ENCODE measurements at places on chromosomes 11 and 22.

DNA sequence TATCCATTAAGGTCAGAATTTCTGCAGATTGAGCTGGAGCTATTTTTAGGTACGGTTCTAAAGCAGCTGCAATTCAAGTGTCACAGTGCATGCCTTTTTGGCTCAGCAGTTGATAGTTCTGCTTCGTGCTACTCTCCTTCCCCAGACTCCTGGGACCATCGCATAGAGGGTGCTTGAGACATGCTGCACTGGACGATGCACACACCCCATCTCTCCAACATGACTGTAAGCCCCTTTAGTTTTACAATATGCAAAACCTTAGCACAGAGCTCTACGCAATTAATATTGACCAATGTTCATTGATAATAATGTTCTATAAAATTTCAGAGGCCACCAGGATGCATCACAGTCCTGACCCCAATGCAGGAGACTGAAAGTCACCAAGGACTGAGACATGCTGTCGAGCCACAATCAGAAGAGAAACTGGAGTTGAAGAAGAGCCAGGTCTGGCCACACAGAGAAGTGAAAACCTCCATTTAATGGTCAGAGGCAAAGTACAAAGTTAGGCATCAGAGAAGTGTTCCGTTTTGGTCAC, 120.9 kb upstream of the ZC3H12C start:
- no peak for DNase-seq

GRCh38 chr11:112348480-112349029, 87.9 kb upstream of the PLET1 start:
- DNase-seq: no peak

DNA sequence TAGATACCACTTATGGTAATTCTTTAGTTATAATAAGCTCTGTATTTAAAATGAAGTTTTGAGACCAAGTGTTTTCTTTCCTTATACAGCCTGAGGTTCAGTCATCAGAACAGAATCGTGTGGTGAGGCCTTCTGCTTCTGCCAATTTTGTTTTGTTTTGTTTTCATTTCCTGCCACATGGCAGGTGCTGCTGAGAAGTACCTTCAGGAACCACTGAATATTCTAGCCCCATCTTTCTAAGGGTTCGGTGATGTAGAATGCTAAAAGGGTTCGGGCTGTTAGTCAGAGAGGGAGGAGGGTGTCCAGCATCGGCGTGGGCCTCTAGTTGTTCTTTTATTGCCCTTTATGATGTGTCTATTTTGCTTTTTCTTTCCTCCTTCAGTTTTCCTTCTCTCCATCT, 25.8 kb downstream of the TNRC6B start:
- no peak for DNase-seq

DNA sequence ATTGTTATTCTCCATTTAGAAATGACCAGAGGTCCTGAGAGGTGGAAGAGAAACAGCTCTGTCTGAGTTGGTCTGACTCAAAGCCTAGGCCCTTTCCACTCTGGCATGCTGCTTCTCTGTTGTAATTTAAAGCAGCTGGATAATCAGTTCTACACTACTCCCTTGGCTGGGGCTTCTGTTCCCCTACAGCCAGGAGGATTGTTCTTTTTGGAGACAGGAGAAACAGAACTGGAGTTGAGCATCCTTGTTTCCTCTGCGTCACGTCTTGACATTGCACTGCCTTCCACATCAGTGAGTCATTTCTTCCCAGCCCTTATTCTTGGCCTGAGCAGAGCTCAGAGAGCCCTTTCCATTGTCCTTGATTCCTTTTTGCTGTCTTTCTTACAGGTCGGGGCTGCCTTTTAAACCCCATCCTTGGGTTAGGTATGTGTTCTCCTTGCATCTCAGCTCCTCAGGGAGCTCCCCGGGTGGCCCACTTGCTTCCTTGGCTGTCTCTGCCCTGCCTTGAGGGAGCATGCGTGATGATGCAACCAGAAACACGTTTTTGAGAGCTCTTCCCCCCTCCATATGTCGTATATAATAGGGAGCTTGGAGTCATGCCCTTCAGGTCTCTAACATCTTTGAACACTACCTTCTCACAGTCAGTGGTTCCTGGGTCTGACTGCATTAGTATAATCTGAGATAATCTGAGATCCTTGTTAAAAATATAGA, 35.7 kb downstream of the CYB5R2 start:
- DNase-seq: no peak

GRCh38 chr11:11413776-11414175, 60.7 kb upstream of the CSNK2A3 start:
- DNase-seq: no peak

- no peak for DNase-seq
Measured at GRCh38 chr11:81989093-81989492, 744.6 kb downstream of the FAM181B start.

DNA sequence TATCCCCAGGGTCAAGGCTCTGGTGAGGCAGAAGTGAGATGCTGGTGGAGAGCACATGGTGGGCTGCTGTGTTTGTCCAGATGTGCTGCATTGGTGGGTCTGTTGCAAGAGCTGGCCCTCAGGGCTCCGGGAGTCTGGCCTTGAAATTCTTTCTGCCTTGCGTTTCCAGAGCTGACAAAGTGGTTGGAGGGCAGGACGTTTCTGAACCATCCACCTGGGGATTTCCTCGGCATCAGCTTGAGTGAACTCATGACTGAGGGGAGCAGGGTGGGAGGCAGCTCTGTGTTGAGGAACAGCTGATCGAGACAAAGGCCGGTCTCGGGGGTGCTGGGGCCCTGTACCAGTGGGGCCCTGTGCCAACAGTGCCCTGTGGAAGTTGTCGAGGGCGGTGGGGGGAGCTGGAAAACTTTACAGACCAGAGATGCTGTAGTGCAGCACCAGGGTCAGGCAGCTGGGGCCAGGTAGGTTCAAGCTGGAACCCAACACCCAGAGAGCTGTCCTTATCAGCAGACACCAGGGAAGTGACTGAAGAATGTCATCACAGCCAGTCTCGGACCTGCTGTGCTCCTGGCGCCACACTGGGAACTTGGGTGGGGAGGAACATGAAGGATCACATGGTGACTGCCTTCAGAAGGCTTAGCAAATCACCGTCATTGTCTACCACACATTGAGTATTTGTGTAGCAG, 4.9 kb downstream of the TSKU start:
- DNase-seq: no peak

GRCh38 chr11:749731-750130, 2.5 kb downstream of the TALDO1 start:
- DNase-seq: no peak

GRCh38 chr11:73467505-73467904, 91.3 kb downstream of the RELT start:
- DNase-seq: no peak

DNA sequence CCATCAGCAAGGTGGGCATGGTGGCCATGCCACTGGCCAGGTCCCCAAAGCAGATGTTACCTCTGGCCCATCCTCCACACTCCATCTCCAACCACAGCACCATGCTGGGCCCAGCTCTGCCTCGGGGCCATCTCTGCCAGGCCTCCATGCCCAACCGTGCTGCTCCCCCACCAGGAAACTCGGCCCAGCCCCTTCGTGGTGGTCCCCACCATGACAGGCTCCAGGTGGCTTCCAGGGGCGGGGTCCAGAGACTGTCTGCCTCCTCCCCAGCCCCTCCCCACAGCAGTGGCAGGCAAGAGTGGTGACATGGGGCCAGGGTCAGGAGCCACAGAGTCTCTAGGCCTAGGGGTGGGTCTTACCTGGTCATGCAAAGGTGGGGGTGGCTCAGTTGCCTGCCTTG, 27.3 kb downstream of the OR10D3 start:
- no peak for DNase-seq

GRCh38 chr22:29907753-29908515, 25.0 kb downstream of the MTMR3 start:
- DNase-seq: no peak

- no peak for DNase-seq
Measured at GRCh38 chr22:35204807-35205775, 52.2 kb upstream of the HMGXB4 start.

- no peak for DNase-seq
Measured at GRCh38 chr22:45799291-45799690, 127.7 kb downstream of the ATXN10 start.

- DNase-seq: peak; percentile 87
Measured at GRCh38 chr11:66045177-66045639, 3.8 kb downstream of the GAL3ST3 start.

GRCh38 chr22:23184764-23185113, 4.4 kb downstream of the BCR start:
- DNase-seq: no peak

- DNase-seq: no peak
Measured at GRCh38 chr11:112795911-112796649, 165.1 kb upstream of the NCAM1 start.

- no peak for DNase-seq
Measured at GRCh38 chr22:27583856-27584255, 217.7 kb downstream of the MN1 start.

DNA sequence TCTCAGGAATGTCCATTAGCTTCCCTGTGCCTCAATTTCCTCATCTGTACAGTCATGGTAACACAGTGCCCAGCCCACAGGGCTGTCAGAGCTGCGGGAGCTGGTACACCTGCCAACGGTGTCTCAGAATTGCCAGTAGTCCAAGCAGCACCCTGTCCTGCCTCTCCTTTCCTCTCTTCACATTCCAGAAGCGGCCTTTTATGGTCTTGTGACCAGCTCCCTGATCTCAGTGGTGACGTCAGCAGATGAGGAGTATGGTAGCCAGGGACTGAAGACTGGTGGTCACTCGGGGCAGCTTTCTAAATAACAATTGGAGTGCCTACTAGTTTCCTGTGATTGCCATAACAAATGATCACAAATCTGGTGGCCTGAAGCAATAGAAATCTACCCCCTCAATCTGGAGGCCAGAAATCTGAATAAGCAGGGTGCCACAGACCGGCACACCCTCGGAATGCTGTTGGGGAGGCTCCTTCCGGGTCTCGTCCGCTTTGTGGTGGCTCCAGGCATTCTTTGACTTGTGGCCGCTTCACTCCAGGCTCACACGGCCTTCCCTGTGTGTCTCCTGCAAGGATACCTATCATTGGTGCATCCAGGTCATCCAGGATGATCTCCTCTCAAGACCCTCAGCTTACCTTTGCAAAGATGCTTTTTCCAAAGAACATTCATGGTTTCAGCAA, 2.1 kb downstream of the FADD start:
- no peak for DNase-seq

DNA sequence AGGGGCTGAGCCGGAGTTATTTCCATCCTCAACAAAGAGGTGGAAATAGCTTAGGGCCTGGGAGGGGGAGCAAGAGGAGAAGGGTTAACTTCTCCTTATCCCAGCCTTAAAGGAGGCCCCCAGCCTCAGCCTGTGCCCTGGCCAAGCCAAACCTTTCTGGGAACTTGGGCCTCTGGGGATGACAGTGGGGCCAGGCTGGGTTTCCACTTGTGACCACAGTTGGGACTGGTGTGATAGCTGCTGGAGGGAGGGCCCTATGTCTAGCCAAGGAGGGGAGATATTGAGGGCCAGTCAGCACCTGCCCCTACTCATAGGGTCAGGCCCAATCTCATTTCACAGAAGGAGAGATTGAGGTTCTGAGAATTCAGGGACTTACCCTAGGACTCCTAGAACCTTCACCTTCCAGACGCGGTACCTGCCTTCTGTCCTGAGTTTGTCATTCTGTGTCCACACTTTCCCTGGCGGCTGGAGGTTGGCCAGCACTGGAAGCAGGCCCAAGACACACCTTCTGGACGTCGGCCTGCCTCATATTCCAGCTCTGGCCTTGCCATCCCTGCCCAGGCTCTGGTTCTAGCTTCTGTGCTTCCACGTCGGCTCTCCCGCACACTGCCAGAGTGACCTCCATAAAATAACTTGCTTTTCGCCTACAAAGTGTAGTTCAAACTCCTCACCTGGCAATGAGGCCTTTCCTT, 3.1 kb downstream of the RELT start:
- DNase-seq: no peak

DNA sequence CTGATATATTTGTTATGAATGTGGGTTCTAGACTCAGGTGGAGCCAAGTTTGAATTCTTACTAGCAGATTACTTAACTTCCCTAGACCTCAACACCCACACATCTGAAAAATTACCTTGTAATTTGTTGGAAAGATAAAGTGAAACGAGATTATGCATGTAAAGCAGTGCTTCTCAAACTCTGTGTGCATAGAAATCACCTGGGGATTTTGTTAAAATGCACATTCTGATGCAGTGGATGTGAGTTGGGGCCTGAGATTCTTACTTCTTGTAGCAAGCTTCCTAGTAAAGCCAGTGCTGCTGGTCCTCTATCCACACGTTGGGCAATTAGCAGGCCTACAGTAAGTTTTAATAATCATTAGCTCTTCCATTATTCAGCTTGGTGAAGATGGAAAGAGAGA, 15.1 kb upstream of the CEP295 start:
- no peak for DNase-seq

DNA sequence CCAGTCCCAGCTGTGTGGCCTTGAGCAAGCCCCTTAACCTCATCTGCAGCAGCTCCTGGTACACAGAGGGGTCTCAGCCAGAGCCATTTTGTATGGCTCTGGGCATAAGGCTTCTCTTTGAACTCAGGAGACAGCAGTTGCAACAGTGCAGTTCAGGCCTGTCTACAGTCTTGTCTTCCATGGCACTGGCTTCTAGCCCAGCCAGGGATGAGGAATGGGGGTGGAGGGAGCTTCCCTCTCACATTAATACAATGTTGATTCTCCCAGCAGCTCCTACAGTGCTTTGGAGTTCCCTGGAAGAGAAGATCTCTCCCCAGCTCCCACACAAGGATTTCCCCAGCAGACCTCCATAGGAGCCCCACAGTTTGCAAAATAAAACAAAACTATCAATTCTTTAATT, 350.2 kb downstream of the BUD13 start:
- no peak for DNase-seq

DNA sequence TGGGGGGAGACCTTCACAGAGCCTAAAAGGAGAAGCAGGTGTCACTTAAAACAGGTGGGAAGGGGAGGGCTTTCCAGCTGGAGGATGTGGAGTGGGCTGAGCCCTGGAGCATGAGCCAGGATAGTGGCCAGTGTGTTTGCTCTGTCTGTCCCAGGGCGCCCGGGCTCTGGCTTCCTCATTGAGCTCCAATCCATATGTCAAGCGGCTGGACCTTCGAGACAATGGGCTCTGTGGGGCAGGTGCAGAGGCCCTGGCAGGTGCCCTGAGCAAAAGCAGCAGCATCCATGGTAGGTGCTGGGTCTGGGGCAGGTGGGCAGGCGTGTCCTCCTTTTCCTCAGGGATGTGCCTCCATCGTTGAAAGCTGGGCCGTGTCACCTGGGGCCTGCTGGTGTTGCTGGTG, 2.0 kb downstream of the LRRC74B start:
- DNase-seq: no peak

GRCh38 chr11:104256525-104256924, 92.6 kb upstream of the PDGFD start:
- no peak for DNase-seq

- no peak for DNase-seq
Measured at GRCh38 chr11:22732588-22732987, 66.2 kb downstream of the GAS2 start.
